Psoas muscle (tissue), 8 donors: ENCODE measurements at places on chromosomes 6 and 20. TPM values are rescaled to one million over a fixed set of nuclear protein-coding genes. Genes with fewer than 3 reads are reported as not detected.

Gene PKIB
- 0.59 TPM for total RNA-seq

Gene CDSN
- not detected for total RNA-seq

Gene UNC5CL
- 0.37 TPM for total RNA-seq

Gene PTPRT
- 0.04 TPM for total RNA-seq

Gene DACT2
- total RNA-seq, result not detected

Gene PRDM13
- not detected for total RNA-seq

Gene FAM229B
- total RNA-seq, result 7.2 TPM

Gene PLCB4
- total RNA-seq, result 2.1 TPM

Gene FAM162B
- total RNA-seq, result 2.8 TPM

Gene PNLDC1
- total RNA-seq, result 0.49 TPM

Gene VSX1
- 0.48 TPM for total RNA-seq

GRCh38 chr20:22503577-22503976 lies 80.8 kb downstream of the FOXA2 start:
- DNase-seq, result no peak

GRCh38 chr20:635893-636338 lies 17.1 kb downstream of the SRXN1 start:
- no peak for DNase-seq

DNA sequence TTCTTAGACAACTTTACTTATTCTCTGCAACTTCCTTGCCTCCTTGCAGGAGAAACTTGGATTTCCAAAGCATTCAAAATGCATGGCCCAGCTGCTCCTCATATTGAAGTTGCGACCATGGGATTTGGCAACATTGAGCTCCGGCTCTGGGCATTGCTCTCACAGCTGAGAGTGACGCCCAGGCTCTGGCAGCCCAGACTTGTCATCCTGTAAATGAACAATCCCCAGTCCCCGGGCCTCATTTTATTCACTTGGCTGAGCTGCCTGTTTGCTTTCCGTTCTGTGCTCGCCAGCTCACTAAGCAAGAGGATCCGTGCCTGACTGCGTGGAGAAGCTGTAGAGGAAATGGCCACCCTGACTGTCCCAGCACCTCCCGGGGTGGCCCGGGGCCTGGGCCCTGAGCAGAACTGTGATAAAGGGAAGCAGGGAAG lies 119.5 kb upstream of the CD93 start:
- peak; percentile 84 for DNase-seq

DNA sequence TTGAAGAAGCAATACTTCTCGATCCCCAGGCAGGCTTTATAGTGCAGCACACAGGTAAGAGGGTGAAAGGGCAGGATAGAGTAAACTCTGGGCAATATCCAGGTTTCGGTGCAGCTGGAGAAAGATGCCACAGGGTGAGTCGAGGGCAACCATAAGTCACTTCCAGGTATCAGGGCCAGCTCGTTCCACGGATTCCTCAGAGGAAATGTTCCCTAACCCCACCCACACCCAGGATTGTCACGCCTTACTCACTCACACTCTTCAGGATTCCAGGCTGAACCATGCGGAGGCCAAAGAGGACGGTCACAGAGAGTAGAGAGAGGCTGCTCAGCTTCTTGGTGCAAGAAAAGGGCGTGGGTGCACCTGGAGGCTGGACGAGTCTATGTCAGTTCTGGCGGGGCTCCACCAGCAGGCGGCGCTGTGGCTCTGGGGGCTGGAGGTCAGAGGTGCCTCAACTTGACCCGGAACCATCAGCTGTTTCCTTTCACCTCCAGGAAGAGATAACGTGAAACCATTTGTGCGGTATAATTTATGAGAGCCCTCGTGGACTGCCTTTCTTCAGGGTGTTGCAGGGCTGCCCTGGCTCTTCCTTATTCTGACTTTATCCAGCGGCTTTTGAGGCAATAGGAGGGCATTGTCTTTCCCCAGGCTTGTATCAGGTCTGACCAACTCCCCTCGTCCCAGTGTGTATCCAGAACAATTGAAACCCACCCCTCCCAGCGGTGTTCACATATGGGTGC lies 14.5 kb upstream of the WFDC12 start:
- DNase-seq, result peak; percentile 25

DNA sequence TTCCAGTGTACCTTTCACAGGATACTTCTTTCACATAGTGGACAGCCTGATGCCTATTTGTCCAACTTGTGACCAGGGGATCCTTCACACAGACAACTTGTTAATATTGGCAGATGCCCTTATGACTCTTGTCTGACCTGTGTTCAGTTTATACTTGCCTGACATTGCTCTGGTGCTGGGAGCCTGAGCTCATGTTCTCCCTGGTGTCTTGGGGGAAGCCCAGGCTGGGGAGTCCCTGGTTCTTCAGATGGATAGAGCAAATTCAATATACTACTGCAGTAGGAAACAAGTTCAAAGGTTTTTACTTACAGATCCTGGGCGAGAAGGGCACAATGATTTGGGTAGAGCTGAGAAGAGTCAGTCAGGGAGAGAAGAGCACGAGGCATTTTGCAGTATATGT lies 76.1 kb downstream of the NKAIN2 start:
- DNase-seq, result no peak

DNA sequence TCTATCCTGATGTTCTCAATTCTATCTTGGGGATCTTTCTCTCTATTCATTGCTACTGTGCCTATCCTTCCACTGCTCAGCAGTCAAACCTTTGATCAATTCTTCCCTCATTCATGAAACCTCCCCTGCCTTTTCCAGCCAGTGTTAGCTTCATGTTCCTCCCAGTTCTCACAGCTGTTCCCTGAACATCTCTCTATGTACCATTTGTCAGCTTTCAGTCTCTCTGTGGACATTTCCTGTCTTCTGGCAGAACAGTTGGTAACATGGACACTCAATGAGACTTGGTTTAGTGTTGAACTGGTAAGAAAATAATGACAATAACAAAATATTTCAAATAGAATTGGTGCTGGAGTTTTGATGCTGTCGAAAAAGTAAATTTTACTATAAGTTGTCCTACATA lies 26.2 kb downstream of the SPTLC3 start:
- no peak for DNase-seq

- no peak for DNase-seq
Observed at GRCh38 chr6:47239546-47239945, 70.2 kb downstream of the TNFRSF21 start.

- no peak for DNase-seq
Observed at GRCh38 chr6:94163877-94164276, 744.5 kb upstream of the EPHA7 start.

GRCh38 chr6:109024784-109025183 lies 69.9 kb downstream of the SESN1 start:
- DNase-seq, result peak; percentile 21

GRCh38 chr6:83006270-83006905 lies 59.3 kb downstream of the UBE3D start:
- no peak for DNase-seq

DNA sequence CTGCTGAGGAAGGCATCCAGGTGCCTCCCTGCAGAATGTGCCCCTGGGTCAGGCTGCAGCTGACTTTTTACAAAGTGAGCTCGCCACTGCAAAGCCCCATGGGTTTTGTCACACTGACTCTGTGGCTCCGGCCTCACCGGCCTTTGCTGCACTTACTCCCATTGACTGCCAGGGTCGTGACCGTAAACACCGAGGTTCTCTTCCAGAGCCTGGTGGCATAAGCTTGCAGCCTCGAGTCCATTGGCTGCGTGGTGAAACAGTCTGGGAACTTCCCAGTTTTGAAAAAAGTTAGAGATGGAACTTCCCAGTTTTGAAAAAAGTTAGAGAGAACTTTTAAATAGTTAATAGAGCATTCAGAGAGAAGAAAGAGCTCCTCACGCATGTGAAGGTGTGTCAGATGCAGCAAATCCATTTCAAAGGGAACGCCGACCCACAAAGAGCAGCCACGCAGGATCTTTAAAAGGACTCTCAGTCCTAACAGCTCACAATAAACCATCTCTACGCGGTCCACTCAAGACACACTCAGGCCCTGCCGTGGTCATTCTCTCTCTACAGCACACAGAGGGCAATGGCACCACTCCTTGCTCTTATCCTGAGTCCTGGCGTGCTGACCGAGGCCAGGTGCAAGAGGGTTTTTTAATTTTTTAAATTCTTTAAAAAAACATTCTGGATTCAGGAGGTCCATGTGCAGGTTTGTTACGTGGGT lies 12.8 kb downstream of the RAMACL start:
- DNase-seq, result no peak

- DNase-seq, result no peak
Observed at GRCh38 chr6:80544555-80544954, 438.1 kb downstream of the BCKDHB start.

DNA sequence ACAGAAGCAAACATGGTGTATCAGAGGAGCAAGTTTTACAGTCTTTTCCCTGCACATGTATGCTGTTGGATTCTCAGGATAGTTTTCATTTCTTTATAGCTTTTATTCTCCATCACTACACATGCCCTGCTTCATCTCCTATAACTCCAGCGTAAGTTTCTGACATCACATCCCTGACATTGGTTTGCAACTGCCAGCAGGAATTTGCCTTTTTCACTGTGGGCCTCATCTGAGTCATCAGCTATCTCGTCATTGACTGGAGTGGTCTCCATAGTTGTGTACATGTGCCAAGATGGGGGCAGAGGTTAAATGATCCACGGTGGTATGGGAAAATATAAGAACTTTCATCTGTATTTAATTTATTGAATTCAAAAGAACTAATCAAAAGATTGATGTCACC lies 96.7 kb downstream of the SLX4IP start:
- DNase-seq, result no peak

- no peak for DNase-seq
Observed at GRCh38 chr6:52550014-52550575, 26.8 kb downstream of the TRAM2 start.

DNA sequence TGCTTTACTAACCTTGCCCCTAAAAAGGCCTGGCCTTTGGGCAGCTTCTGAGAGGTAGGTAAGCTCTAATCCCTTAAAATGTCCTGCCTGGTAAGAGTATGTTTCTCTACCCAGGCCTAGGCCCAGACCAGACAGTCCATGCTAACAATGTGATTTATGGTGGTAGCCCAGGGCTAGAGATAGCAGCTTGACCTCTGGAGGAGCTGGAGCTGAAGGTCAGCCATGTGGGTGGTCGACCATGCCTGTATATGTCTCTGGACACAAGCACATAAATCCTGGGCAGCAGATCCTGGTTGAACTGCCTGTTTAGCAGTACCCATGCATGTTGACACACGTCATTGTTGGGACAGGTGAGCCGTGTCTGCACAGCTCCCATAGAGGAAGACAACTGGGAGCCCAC lies 62.1 kb upstream of the PHACTR1 start:
- DNase-seq, result no peak

- DNase-seq, result no peak
Observed at GRCh38 chr6:5107341-5107740, 22.2 kb downstream of the PPP1R3G start.

- no peak for DNase-seq
Observed at GRCh38 chr6:138800377-138801150, 4.7 kb downstream of the ECT2L start.

DNA sequence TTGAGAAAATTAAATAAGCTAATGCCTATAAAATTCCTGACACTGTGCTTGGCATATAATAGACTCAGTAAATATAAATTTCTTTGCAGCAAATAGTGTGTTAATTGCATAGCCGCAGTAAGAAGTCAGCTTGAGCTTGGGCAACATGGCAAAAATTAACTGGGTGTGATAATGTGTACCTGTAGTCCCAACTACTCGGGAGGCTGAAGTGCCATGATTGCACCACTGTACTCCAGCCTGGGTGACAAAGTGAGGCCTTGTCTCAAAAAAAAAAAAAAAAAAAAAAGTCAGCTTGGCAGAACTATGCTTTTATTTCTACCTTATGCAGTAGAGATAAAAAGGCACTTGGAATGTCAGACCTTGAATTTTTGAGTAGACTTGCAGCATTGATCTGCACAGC lies 121.8 kb downstream of the AKAP7 start:
- no peak for DNase-seq

DNA sequence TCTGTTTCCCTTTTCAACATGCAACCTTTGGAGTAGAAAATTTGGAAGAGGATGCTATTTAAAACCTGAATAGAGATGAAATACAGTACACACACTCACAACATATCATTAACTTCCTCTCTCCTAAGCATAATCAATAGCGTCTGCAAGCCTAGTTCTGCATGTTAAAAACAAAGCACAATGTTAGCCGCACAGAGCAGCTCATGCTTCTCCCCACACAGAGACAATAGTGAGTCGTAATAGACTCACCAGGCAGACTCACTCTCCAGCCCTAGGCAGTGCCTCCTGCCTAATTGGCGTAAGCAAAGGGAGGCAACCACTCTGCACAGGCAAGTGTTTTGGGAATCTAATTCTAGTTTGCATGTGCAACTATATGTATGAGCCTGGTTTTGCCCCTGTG lies 45.8 kb upstream of the ARID1B start:
- DNase-seq, result no peak

DNA sequence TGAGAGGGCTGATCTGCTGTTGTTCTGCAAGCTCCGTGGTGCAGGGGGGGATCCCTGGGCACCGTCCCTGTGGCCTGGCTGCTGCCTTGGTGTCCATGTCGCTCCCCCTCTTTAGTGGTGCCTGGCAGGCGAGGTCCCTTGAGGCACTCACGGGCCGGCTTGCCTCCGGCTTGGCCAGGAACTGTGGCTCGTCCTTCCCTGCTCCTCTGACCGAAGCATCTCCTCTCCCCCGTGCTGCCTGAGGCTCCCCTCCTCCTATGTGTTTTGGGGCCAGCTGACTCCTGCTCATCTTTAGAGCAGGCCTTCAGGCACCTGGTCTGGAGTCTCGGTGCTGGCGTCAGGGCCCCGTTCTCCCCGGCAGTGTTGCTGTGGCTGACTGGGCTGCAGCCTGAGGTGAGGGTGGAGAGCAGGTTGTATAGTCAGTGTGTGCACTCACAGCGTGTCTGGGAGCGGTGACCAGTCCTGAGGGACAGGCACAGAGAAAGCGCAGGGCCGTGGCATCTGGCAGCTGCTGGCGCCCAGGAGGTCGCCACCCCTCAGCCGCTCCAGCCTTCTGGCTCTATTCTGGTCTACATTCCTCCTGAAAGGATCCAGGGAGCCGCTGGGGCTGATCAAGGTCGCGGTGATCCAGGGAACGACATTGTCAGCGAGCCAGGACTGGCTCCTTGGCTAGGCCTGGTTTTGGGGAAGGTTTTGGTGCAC lies 43.7 kb downstream of the PYGB start:
- peak; percentile 42 for DNase-seq

DNA sequence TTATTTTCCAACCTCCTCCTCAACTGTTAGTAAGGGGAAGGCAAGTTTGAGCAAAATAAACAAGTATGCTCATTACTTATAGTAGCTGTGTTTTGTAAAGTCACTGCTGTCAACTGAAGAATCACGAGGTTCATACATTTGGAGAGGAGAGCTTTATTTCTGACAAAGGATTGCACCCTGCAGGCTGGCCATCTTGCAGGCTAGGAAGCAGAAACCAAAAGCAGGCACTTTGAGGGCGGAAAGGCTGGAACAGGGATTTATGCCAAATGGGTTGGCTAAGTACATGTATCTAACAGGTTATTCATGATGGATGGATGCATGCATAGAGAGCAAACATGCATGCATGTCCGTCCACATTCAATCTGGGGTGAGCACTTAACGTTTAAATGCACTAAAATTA lies 46.7 kb downstream of the PSMB1 start:
- DNase-seq, result no peak

DNA sequence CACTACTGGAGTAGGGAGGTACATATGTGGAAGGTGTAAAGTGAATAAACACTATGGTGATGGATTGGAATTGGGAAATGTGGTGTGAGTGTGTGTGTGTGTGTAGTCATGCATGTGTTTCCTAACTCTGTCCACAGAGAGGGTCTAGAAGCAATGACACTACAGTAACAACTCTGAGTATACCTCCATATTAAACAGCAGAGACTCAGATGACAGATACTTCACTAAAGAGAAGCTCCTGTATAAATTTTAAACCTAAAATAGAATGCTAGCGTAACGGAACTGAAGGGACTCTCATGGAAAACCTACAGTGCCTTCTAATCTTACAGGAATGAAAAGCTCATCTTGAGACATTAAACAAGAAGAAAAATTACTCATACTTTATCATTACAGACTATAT lies 150.5 kb downstream of the SLC16A10 start:
- no peak for DNase-seq
